Stimulated activated CD8-positive, alpha-beta memory T cell treated with anti-CD3 and anti-CD28 coated beads, Interleukin-7, amount 100 ng/mL, for 24 hours (primary cell): ENCODE measurements at places on chromosomes 16 and 17.
A peak's percentile ranks its signal among the peaks of the same experiment; 100 is the strongest.

DNA sequence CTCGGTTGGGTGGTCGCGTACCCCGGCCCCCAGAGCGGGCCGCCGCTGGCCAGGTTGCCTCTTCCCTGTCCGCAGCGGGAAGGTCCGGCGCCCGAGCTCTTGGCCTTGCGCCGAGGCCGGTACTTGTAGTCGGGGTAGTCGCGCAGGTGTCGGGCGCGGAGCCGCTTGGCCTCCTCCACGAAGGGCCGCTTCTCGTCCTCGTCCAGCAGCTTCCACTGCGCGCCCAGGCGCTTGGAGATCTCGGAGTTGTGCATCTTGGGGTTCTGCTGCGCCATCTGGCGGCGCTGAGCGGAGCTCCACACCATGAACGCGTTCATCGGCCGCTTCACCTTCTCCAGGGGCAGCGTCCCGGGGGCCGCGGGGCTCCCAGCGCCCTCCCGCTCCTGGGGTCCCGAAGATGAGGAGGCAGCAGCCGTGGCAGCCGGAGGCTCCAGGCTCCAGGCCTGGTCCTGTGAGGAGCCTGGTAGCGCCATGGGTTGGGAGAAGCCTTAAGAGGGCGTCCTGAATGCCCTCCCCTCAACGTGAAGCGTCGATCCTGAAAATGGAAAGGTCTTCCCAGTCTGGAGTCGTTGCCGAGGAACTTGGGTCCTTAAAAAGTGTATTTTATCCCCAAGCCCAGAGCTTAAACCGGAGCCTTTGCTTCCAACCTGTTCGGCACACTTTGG, 558 bp downstream of the SOX15 start:
- DNase-seq, result no peak

GRCh38 chr16:25066426-25066746, 45.2 kb upstream of the LCMT1 start:
- DNase-seq, result no peak

- DNase-seq, result no peak
Measured at GRCh38 chr16:71537643-71538042, 11.4 kb downstream of the CHST4 start.

GRCh38 chr17:7811251-7811650, 22.8 kb upstream of the KDM6B start:
- DNase-seq, result no peak

DNA sequence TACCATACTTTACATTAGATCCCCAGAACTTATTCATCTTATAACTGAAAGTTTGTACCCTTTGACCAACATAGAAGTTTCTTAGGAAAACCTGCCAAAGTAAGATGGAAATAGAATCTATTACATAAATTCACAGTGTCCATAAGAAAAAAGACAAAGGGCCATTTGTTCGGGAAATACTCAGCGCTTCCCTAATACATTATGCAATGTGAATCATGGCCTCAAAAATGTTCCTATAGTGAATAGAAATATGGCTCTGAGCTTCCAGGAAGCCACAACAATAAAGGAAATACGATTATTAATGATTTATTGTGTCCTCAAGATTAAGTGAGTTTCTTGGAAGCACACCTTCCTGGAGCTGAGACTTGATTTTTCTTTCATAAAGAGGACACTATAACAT, 51.5 kb downstream of the GPRC5B start:
- DNase-seq, result no peak

DNA sequence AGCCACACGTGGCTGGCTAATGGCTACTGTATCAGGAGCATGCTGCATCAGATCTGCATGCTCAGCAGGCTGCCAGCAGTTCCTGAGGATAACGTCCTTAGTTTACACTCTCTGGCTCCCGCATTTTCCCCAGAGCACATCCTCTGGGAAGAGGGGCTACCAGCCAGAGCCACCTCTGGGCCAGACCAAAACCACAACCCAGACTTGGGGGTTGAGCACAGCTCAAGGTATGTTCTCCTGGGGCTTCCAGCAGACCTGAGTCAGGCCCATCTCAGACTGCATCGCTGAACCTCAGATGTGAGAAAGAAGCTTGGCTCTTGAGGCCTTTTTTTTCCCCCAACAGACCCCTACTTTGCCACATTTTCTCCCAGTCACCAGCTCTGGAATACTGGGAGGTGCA, 23.7 kb upstream of the WSCD1 start:
- no peak for DNase-seq

GRCh38 chr16:46788891-46789474, 40.8 kb upstream of the MYLK3 start:
- no peak for DNase-seq

DNA sequence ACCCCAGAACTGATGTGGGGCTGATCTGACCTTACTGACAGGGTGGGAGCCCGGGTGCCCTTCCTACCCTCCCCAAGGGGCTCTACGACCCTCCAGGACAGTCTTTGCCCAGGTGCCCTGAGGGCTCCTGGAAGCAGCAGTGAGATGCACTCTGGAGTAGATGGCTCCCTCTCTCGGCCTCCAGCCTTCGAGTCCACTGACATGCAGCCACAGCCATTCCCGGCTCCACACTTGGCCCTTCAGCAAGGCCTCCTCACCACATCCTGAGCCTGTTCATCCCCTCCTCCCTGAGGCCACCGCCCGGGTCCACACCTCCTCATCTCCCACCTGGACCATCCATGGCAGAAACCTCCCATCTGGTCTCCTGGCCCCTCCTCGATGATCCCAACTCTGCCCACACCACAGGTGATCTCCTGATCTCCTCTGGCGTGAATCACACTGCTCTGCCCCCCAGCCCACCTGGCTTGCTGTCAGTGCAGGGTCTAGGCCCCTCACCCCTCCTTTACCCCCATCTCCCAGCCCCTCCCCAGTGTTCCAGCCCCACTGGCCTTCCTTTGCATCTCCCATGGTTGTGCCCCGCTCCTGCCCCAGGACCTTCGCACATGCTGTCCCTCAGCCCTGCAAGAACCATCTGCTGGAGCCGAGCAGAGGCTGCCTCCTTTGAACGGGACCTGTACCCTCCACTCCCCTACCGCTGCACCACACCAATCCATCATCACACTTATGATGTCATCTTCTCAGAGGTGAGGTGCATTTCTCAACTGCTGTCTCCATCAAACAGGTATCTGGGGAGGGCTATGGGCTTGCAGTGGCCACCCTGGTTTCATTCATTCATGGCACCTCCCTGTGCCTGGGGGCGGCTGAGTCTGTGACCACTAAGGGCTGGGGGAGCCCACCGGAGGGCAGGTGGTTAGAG, 44.7 kb downstream of the SOCS1 start:
- no peak for DNase-seq

- DNase-seq, result no peak
Measured at GRCh38 chr16:20799599-20799998, 6.7 kb downstream of the ERI2 start.

DNA sequence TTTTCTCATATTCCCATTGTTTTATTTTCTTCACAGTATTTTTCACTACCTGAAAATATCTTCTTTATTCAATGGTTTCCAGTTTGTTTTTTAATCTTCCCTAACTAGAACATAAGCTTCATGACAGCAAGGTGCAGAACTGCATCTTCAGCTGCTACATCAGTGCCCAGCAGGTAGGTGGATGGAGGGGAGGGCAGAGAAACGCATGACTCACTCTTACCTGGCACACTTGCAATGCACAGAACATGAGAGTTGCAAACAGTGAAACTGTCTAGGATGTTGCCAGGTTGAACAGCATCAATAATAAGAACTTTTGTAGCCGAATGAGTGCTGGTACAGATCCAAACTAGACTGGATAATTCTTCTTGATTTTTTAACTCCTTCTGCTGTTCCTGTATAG, 127.1 kb downstream of the SPAG9 start:
- no peak for DNase-seq

- no peak for DNase-seq
Measured at GRCh38 chr17:44767493-44767892, 8.7 kb downstream of the ADAM11 start.

GRCh38 chr17:79632432-79632735, 21.5 kb upstream of the RBFOX3 start:
- no peak for DNase-seq

GRCh38 chr17:64448665-64449512, at the start of gene MILR1:
Gene MILR1, plus strand, starts transcription at chr17:64449115. Its CDS starts 54 bp downstream, at chr17:64449169.
- DNase-seq, result no peak

DNA sequence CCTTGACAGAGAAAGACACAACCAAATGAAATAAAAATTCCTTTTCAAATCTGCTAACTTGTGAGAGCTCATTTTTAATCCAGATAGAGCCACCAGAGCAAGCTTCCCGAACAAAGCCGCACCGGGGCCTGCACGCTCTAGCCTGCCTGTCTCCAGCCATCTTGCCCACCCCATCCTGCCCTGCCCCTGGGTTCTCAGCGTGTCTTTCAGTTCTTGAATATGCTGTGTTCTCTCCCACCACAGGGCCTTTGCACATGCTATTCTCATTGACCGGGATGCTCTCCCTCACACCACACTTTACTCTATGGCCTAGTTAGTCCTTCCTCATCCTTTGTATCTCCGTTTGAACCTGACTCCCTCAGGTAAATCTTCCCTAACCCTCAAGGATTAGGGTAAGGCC, 14.7 kb downstream of the SMIM5 start:
- DNase-seq, result no peak

DNA sequence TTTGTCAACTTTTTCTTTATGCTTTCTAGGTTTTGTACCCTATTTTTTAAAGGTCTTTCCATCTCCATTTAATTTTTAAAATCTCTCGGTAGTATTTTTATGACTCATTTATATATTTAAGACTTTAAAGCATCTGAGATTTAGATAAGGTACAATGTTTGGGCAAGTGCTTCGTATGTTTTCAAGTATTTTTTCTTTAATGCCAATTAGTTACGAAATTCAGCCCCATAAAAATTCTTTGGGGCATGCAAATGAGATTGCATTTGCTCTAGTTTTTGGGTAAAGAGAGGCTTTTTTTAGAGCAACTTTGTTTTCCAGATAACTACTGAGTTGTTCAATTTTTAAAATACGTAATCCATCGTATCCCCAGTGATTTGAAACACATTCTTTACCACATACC, 65.3 kb upstream of the CRHR1 start:
- DNase-seq, result no peak

GRCh38 chr16:11171448-11171709, 84.6 kb downstream of the SOCS1 start:
- no peak for DNase-seq

DNA sequence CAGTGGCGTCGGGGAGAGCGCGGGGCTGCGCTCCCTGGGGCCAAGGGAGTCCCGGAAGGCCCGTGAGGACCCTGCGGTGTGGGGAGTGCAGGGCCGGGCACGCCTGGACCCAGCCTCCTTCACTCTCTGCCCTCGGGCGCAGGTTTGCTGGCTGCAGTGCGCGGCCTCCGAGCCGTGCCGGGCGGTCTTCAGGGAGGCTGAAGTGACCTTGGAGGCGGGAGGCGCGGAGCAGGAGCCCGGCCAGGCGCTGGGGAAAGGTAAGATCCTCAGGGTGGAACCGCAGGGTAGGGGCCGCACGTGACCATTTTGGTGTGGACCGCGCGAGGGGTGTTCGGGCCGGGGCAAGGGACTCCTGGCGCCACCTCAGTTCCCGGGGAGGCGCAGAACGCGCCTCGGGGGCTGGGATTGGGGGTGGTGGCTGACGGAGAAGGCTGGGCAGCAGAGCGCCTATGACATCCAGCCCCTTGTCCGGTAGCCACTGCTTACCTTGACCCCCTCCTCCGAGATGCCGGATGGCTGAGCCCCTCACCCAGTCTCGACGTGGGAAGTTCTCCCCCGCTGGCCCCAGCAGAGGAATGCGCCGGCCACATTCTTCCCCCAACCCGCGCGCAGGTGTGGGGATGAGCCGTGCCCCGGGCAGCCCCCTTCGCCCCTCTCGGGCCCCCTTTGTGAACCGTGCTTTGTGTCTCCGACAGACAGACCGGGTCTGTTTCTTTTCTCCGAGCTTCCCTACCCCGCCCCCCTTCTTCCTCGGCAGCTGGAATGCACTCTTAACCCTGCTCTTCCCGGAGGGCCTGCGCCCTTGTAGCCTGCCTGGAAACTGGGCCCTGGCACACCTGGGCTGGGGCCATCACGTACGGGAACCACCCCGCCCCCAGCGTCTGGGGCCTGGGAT, 631 bp downstream of the CDH3 start:
- DNase-seq, result no peak

- no peak for DNase-seq
Measured at GRCh38 chr17:56314026-56314425, 160.8 kb downstream of the ANKFN1 start.

DNA sequence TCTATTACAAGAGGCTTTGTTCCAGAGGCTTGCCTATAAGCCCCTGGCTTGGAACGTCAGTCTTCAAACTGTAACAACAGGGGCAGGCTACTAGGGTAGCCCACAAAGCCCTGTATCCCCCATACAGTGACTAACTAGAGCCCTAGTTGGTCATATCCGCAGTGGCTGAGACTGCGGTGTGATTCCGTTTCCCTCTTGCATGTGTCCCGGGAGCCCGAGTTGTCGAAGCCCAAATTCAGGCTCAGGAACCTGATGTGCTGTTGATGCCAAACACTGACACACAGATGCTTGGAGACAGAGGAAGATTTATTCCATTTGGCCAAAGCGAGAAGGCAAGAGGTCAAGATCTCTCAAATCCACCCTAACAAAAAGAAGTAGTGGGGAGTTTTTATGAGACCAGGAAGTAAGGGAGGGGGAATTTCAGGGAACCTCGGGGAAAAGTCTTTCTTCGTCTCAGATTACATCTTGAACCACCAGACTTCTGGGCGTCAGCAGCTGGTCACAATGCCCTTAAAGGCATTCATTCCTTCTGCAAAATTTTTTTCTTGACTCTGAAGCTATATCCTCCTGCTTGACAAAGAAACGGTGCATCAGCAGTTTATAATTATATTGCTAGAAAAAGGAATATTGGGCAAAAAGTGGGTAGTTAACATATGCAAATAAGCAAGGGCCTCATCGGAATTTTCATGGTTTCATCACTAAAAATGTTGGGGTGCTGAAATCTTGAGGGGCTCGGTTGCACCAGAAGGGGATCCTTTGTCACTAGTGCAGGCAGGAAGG, 879 bp downstream of the SLFN5 start:
- DNase-seq, result peak; percentile 16

DNA sequence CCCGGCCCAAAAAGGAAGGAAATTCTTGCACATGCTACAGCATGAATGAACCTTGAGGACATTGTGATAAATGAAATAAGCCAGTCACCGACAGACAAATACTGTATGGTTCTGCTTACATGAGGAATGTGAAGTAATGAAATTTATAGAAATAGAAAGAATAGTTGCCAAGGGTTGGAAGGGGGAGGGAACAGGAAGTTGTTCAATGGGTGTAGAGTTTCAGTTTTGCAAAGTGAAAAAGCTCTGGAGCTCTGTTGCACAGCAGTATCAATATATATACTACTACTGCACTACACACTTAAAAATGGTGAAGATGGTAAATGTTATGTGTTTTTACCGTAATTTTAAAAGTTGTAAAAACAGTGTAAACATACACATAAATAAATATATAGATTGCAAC, 43.7 kb downstream of the PKD1L3 start:
- no peak for DNase-seq

GRCh38 chr16:54027062-54027461, 259.5 kb downstream of the IRX3 start:
- DNase-seq, result no peak

- DNase-seq, result peak; percentile 5
Measured at GRCh38 chr16:997440-998051, 16.0 kb downstream of the SOX8 start.

DNA sequence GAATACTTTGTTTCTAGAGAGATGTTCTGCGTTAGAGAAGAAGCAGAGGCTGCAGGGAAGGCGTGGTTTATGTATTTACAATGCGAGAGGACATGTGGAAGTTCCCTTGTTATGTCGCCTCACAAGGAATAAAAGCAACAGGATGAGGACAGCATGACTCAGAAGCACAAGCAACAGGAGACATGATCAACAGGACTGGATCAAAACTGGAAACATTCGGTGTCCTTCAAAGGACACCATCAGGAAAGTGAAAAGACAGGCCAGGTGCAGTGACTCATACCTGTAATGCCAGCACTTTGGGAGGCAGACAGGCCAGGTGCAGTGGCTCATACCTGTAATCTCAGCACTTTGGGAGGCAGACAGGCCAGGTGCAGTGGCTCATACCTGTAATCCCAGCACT, 52.6 kb downstream of the CCDC57 start:
- no peak for DNase-seq
